ENCODE measurements at places on chromosomes 6 and 20. TPM values are rescaled to one million over a fixed set of nuclear protein-coding genes. Genes with fewer than 3 reads are reported as not detected.

- DNase-seq = no peak
Measured at GRCh38 chr6:33589392-33589730, 9.3 kb upstream of the BAK1 start.

DNA sequence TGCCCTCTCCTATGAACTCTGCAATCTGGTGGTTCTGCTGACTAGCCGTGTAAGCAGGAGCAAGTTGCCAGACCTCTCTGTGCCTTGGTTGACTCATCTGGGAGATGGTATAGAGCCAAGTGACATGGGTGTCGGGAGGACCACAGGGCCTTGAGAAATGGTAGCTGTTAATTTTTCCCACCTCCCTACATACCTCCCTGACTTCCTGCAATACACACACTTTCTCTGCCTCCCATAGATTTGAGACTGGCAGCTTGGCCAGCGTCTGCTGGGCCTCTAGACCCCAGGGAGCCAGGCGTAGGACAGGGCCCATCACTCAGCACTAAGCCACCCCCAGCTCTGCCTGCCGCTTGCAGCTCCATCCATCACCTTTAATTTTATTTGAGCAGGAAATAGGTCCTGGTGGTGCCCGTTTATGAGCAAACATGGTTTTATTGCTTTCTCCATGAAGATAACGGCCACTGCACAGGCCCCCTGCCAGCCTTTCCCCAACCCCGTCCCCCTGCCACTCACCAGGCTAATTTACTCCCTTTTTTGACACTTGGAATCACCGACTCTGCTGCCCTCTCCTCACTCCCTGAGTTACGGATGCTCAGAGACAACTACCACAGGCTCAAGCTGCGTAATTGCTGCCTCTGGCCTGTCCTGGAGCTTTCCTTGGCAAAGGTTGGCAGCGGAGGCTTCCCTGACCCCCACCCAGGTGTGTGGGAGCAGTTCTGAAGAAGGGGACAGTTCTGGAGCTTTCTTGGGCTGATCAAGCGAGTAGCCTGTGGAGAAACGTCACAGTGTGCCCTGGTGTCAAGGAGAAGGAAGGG is 11.1 kb downstream of the GLP1R start:
- DNase-seq = no peak

GRCh38 chr6:14092838-14093789 is 24.5 kb upstream of the CD83 start:
- no peak for DNase-seq

DNA sequence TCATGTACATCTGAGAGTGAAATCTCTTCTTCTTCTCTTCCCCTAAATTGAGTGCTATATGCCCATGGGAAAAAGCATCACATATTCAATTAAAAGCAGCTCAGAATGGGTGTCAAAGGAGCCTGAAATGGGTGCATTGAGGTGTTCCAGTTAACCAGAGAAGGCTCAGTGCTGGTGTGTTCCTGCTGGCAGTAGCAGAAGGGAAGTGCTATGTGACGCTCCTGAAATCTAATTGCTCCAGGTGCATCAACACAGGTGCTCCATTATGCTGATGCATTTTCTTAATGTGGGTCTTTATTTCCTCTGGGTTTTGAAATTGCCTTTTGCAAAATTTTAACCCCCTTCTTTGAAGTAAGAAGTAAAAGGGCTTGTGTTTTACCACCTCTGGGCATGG is 17.9 kb downstream of the SLC22A2 start:
- no peak for DNase-seq

DNA sequence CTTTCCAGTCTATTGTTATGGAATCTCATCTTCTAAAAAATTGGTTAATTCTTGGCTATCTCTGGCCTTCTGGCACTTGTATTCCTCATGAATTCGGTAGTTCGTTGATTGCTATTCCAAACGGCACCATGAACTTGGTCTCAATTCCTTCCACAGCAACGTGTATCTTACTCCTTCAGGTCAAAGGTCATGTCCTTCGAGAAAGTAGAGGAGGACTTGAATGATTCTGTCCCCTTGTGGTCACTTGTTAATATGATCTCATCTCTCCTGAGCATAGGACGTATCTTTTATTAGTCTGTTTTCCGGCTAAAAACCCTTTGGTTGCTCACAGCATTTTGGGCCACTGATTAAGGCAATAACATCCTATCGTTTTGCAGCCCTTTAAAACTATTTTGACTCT is 9.4 kb downstream of the TLDC2 start:
- DNase-seq = no peak

The EBF4 gene
- total RNA-seq = 11.9 TPM

The SEC63 gene
- total RNA-seq = 94.4 TPM

Measured in left lung (tissue), 14 donors.